H1 (cell line): ENCODE measurements at places on chromosomes 16 and 17.

DNA sequence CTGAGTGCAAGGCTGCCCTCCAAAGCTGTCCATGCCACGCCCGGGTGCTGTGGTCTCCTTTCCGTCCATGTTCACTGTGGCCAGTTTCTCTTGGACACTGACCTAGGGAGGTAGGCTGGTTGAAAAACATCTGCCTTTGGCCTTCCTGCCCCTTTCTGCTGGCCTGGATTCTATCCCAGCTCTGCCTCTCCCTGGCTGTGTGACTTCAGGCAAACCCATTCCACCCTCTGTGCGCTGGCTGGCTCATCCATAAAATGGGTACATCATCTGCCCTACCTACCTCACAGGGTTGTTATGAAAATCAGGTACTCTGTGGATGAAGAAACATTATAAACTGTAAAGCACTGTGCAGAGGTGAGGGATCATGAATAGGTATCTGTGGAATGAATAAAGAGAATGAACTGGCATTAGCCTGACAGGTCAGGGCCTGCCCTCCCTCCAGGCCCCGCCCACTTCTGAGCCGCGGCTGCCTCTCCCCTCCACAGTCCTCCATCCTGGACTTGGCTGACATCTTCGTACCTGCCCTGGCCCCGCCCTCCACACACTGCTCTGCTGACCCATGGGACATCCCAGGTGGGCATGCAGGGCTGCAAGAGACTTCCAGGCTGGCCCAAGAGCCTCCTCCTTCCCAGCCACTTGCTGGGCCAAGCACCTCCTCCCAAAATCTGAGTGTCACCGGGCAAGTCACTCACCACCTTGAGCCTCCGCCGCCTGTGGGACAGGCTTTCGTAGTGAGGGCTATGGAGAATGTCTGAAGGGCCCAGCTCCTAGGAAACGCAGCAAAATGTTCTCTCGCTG, 7.0 kb upstream of the SPATA20 start:
- DNase-seq, result peak; percentile 67

DNA sequence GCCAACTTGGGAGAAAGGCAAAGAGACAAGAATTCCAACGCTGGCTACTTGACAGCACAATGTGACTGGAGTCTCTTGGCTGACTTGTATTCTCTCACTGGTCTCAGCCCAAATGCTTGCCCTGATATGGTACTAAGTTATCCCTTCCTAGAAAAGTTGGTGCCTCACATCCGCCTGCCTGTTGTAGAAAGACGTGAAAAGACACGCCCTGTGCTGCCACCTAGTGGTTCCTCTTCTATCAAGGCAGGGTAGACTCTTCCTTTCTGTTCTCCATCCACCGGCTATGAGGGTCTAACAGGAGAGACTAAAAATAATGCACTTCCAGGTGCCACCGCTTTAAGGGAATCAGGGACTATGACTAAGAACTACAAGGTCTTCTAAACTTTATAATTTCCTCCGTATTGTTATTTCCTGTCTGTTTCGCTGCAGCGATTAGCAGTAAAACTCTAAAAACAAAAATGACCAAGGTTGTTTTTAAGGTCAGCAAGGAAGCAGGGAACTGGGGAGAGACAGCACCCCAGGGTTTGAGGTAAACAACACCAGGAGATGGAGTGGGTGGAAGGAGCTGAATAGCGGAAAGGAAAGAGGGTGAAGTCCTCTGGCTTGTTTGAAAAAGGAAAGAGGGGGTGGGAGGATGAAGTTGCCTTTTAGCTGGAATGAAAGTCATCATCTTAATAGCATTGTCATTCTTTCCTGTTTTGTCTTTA, 109.5 kb downstream of the YPEL2 start:
- DNase-seq, result peak; percentile 69

GRCh38 chr16:83847371-83848225, 39.8 kb downstream of the HSBP1 start:
- DNase-seq, result no peak

DNA sequence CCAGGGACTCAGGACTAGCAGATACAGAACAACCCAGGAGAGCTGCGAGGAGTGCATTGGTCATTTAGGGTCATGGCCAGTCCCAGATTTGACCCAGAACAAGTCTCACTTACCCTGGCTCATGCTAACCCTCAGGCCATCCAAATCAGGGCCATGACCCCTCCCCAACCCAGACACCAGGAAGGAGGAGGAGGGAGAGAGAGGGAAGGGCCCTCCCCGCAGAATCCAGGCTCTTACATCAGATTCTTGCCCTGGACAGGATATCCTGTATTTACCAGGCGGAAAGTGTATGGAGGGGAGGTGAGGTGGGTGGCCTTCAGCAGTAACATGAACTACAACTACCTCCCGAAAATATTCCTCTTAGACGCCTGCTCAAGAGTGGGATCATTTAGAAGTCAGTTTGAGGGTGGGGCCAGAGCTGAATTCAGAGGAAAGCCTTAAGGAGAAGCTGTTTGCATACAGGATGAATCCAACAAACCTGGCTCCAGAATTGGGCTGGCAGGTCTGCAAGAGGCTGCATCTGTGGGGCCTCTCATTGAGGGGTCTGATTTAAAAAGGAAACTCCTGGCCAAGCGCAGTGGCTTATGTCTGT, 2.1 kb downstream of the VAT1 start:
- DNase-seq, result no peak

DNA sequence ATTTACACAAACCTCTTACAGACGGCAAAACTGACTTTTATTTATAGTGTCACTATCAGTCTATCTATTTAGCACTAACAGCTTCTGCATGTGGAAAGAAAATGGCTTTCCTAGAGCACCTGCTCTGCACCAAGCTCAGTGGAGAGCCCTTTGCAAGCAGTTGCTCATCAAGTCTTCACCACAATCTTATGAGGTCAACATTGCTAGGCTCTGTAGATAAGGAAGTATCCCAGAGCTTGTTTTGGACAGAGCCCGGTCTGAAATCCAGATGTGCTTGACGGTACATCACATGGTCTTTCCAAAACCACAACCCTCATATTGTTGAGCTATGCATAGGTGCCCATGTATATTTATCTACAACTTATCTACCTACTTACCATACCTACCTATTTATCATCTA, 572.7 kb upstream of the CDH5 start:
- no peak for DNase-seq

DNA sequence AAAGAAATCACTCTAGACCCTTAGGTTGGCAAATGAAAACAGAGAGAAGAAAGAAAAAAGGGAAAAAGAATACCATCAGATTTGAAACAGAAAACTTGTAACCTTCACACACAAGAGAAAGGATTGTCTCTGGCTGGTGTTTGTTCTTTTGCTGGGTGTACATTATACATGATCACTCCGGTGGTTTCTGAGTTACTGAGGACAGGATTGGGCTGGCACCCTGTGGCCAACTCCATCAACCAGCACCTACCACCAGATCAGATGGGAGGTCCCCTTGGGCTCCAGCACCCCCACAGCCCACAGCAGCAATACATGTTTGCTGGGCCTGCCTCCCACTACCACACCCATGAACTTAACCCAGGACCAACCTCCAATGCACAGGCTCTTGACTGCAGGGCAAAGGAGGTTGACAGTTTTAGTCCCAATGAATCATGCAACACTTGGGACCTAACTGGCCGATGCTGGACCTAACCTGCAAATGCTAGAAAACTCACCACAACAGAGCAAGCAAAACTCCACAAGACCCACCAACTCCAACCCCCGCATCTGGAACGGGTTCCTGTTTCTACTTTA, 308.3 kb downstream of the SOX9 start:
- no peak for DNase-seq

DNA sequence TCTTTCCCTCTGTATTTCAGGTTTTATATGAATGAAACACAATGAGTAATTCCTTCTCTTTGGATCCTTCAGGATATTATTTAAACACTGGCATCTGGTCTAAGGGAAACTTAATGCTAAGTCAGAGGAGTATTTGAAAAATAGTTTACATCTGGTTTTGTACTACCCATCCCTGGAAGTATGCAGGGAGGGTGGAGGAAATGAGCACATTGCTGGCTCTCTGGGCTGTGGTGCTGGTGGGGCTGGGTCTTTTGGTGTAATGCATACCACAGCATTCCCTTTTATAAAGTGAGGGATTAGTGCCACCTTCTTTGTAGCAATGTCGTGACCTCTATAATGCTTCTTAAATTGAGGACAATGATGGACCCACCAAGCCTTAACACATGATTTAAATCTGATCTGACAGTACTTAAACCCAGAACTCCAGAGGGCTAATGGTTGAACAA, 105.5 kb upstream of the AXIN2 start:
- DNase-seq, result no peak
